ENCODE measurements at places on chromosomes 5 and 9.

DNA sequence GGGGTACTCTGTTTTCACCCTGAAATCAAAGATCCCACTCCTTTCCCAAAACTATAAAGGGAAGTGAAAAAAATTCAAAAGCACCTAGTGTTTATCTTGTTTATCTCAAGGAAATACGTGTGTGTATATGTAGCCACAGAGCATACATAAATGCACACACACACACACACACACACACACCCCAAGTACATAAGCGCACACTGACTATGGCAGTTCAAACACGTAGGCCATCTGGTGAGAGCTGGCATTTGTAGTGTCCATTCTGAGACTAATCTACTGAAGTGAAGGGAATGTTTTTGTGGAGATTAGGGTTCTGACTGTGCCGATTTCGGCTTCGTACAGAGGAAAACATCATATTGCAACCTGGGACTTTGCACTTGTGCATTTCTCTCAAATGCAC lies 451.7 kb downstream of the BNC2 start:
- DNase-seq = no peak

- peak; percentile 49 for DNase-seq
Observed at GRCh38 chr5:138702166-138703077, 50.8 kb upstream of the CTNNA1 start.

DNA sequence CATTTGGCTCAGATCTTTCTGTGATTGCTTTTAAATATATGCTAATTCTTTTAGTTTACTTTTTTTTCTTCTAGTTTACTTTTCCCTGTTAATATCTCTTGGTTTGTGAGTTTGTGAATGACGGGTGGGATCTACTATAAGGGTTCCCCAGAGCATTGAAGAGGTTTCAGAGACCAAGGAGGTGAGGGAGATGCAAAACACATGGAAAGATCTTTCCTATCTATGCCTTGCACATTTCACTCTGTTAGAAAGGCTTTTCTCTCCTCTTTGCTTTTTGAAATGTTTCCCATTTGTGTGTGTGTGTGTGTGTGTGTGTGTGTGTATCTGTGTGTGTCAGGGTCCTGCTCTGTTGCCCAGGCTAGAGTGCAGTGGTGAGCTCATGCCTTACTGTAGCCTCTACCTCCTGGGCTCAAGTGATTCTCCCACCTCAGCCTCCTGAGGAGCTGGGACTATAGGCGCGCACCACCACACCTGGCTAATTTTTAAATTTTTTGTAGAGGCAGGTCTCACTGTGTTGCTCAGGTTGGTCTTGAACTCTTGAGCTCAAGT lies 50.7 kb downstream of the CNTLN start:
- no peak for DNase-seq

- no peak for DNase-seq
Observed at GRCh38 chr9:10366171-10366779, 246.5 kb downstream of the PTPRD start.

- peak; percentile 57 for DNase-seq
Observed at GRCh38 chr9:120730654-120731514, 16.6 kb upstream of the MEGF9 start.

DNA sequence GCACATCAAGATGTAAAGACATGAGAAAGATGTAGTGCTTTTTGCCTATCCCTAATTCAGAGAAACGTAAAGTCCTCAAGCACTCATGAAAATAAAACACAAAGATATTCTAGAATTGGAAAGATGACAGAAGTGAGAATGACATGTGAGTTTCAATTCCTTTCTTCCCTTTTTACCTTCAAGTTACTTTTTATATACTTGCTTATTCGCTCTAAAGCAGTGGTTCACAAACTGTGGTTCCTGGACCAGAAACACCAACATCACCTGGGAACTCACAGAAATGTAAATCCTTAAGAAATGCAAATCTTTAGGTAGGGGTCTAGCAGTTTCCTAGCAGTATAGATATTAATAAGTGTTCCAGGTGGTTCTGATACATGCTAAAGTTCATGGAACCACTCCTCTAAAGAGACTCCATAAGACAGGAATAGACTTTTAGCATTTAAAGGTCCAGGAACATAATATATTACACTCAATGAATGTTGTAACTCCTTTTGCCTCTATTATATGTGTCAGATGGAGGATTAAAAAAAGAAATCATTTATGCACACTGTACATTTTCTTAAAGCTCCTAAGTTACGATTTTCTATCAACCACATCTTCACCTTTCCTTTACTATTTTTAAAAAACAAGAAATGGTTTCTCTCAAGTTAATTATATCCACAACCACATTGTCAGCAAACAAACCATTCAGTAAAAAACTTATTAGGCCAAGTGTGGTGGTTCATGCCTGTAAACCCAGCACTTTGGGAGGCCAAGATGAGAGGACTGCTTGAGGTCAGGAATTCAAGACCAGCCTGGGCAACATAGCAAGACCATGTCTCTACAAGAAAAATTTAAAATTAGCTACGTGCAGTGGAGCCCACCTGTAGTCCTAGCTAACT lies 39.9 kb downstream of the ERP44 start:
- no peak for DNase-seq

GRCh38 chr5:50301756-50302155 lies 139.3 kb downstream of the EMB start:
- no peak for DNase-seq

- no peak for DNase-seq
Observed at GRCh38 chr5:102996011-102996575, 123.8 kb downstream of the GIN1 start.

GRCh38 chr9:18707489-18708205 lies 233.7 kb downstream of the ADAMTSL1 start:
- DNase-seq = no peak

DNA sequence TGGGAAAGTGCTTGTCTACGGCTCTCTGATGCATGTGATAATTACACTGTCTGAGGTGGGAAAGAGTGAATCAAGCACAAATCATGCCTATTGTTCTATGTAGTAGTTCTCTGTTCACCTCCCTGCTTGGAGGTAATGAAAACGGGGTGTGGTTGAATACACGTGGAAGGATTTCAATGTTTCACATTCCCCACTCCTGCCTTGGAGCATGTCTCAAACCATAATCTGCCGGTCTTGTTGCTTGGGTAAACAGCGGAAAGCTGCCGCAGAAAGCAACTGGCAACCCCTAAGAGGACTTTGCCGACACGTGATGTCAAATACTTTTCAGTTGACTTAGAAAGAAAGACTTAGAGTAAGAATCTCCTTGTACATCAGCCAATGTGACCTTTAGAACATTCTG lies 63.5 kb upstream of the MOCS2 start:
- DNase-seq = no peak

DNA sequence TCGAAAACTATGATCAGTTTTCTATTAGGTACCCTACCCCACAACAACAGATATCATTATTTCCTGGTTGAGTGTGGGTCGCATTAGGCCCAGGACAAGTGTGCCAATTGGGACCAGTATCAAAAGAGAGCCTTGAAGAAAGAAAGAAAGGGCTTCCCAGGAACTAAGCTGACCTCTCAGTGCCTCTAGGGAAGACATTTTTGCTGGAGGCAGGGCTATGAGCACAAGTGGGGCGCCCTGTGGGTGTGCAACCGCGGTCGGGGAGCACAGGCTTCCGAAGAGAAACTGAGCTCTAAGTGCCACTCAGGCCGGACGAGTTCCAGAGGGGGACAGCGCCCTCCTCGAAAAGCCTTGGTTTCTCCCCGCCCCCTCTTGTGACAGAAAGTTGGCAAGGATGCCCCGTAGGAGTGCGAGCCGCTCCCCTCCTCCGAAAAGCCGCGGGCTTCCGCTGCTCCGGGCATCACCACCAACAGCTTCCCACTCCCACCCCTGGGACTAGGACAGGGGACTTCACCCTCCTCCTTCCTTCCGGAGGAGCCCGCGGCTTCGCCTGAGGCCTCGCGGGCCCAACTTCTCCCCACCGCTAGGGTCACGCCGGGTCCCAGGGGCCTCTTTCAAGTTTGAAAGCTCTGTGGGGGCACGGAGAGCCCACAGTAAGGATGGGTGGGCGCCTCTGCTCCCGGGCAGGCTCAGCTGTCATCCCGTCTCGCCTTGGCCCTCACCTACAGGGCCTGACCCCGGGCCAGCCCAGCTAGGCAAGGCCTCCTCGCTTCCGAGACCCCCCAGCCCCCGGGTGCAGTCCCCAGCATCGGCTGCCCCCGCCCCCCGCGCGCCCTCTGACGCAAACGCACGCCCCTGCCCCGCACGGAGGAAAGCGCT lies 2.0 kb downstream of the NR2F1-AS1 start:
- DNase-seq = no peak

- no peak for DNase-seq
Observed at GRCh38 chr9:95498641-95499040, 18.1 kb downstream of the PTCH1 start.

DNA sequence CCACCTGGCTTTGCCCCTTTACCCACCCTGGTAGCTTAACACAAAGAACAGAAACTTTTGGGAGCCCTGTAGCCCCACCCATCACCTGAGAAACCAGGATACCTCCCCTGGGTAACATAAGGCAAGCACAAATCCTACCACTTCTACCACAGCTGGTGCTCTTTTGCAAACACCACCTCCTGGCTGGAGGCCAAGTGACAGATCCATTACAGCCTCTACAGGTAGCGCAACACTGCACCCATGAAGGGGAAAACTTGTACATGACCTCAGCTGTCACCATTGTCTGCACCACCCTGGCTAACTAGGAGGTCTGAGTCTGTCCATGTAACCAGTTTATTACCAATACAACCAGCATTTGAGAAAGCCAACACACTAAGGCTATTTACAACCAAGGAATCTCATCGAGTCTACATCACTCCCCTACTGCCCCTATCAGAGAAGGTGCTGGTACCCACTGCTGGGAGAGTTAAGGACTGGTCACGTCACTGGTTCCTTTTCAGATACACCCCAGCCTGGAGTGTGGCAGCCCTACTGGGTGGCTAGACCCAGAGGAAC lies 128.6 kb downstream of the PJA2 start:
- DNase-seq = peak; percentile 89

- DNase-seq = no peak
Observed at GRCh38 chr9:98020476-98021145, 35.9 kb upstream of the NANS start.

DNA sequence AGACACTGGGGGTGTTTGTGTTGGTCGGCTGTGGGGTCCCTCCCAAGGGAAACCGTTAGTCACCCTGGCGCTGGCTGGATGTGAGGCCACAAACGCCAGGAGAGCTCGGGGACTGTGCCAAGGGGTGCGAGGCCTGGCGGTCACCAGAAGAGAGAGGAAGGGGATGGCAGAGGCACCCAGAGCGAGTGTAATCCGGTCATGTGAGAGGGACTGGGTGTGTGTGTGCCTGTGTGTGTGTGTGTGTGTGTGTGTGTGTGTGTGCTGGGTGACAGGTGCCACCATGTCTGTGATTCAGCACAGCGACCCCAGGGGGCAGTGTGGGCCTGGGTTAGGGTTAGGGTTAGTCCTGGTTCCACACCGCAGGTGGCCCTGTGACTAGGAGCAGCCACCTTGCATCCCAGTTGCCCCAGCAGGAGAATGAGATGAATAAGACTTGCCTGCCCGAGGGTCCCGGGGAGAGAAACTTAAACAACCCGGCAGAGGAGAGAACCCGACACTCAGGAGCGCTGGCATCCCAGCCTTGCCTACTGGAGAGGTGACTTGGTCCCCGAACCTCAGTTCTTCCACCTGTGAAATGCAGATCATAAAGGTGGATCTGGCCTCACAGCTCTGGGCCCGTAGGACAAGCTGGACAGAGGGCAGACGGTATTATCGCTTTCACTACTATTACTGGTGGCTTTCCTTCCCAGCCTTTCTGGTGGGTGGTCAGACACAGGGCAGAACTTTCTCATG lies 1.4 kb upstream of the ADAMTSL2 start:
- peak; percentile 74 for DNase-seq

DNA sequence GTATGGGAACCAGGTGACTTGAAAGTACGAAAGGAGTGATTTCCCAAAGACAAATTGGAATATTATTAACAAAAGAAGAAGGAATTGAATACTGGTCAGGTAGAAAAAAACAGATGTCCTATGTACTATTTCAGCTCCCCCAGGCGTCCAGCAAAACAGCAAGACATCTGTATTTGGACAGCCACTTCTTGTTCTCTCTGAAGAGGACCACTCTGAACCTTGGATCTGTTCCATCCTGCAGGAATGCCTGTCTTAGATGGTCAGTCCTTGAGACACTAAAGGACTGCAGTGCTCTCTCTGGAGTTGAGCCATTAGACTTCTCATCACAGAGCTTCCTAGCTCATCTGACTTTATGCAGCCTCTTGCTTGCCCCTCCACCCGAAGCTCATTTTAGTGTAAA lies 74.4 kb upstream of the RARS1 start:
- DNase-seq = no peak

GRCh38 chr9:94931036-94931633 lies 204.6 kb downstream of the AOPEP start:
- DNase-seq = no peak

DNA sequence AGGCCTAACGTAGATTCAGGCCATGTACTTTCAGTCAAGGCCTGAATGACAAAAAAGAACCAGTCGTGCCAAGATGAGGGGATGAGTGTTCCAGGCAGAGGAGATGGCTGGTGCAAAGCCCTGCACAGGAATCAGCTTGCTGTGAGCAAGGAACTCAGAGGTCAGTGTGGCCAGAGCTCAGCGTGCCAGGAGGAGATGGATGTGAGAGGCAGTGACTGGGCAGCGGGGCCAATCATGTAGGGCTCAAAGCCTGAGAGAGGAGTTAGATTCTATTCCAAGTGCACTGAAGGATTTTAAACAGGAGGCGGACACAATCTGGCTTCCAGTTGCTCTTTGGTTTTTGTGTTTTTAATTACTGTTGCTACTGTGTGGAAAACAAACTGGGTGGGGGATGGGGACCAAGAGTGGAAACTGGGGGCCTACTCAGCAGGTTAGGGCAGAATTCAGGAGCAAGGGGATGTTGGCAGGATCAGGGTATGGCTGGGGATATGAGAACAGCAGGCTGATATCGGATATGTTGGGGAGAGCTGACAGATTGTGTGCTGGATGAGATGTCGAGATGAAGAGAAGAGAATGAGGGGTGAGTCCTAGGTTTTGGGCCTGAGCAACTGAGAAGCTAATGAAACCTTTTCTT lies 64.3 kb downstream of the ANGPTL2 start:
- DNase-seq = no peak

GRCh38 chr5:137872466-137872865 lies 4.8 kb downstream of the MYOT start:
- DNase-seq = no peak

DNA sequence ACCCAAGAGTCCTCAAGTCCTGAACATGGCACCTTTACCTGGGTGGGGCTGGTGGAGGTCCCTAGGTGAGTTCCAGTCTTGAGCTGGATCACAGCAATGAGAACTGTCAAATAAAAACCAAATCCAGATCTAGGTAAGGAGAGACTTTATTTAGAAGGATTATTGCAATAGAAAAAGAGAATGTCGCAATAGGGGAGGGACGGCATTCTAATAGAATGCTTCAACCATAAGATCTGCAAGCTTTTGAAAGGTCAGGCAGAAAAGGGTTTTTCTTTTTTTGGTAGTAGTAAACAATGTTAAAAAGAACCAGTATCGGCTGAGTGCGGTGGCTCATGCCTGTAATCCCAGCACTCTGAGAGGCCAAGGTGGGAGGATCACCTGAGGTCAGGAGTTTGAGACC lies 5.2 kb upstream of the GCNT1 start:
- no peak for DNase-seq

GRCh38 chr5:172877466-172878260 lies 43.6 kb downstream of the ERGIC1 start:
- DNase-seq = no peak
